ENCODE measurements at places on chromosomes 3 and 15.

DNA sequence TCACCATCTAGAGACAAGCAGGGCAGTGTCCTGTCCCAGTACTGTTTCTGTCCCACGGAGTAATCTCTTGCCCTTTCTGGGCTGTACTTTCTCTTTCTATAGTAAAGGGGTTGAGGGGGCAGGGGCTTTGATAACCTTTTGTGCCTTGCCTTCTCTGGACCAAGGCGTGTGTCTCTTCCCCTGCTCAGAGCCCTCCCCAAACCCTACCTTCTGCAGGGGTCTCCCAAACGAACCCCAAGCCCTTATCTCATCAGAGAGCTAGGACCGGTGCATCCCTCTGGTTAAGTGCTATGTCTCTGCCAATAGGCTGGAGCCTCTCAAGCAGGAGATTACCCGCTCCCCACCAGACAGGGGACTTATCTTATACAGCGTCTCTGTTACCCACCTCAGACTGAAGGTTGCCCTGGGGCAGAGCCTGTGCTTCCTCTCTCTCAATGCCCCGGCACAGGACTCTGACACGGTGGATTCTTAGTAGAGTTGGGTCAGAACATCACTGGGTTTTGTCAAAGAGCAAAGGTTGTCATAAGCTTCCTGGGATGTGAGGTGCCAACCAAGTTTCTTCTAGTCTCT lies 2.9 kb downstream of the PLEKHO2 start:
- no peak for DNase-seq

DNA sequence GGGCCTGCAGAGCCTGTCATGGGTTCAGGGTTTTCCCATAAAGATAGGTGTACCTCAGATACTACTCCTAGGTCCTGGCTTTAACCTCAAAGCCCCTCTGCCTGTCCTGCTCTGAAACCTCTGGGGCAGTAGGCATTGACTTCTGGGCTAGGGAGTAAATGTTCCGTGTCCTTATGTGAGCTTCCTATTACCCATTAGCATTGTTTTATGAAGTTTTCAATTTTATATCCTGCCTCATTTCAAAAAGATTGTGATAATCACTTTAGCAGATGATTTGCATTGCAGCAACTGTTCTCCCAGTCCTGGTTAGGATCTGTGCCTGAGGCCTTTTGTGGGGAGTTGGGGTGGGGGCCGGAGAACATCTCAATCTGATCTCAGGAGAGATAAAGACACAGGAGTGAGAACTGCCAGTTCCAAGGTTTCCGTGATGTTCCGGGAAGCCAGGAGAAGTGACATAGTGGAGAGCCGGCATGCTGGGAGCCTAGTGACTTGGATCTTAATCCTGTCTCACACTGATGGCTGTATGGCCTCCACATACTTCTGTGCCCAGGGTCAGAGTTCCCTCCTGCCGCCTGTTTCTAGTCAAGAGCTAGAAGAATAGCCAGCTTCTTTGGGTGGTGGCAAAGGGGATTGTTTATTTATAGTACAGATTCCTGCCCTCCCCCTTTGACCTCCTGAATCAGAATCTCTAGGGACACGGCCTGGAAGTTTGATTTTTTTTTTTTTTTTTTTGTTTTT lies 10.6 kb downstream of the TPM1 start:
- no peak for DNase-seq

GRCh38 chr3:111944372-111944771 lies 34.5 kb upstream of the ABHD10 start:
- no peak for DNase-seq

- no peak for DNase-seq
These were observed 982 bp downstream of the TAGLN3 start for GRCh38 chr3:111999484-112000324.

GRCh38 chr3:159263750-159264553 lies 462.1 kb downstream of the MFSD1 start:
- DNase-seq = peak; percentile 26

GRCh38 chr3:188671971-188672370 lies 499.8 kb upstream of the TPRG1 start:
- DNase-seq = no peak

DNA sequence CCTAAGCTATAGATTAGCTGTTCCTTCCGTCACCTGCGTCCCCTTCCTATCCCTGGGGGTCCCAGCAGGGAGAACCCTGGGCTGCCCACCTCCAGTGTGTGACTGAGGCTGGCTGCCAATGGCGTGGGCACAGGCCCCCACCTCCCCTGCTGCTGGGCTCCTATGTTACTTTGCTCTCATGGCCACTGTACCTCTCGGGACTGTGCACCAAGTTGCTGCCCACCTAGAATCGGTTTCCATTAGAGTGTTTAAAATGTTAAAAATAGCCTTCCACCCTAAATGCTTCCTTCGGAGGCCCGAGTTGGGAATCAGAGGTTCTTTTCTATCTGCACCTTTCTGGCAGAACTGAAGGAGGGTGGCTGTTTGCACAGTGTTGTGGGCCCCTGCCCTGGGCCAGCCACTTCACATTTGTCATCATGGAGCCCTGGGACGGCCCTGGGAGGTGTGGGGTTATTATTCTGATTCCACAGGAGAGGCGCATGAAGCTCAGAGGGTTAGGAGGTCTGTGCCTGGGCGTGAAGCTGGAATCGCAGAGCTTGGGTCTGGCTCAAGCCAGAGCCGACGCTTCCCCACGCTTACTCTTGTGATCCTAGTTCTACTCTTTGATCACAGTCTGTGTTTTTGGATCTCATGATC lies 29.1 kb downstream of the IRAK2 start:
- no peak for DNase-seq

- DNase-seq = no peak
These were observed 6.5 kb downstream of the RUBCN start for GRCh38 chr3:197730200-197730599.

DNA sequence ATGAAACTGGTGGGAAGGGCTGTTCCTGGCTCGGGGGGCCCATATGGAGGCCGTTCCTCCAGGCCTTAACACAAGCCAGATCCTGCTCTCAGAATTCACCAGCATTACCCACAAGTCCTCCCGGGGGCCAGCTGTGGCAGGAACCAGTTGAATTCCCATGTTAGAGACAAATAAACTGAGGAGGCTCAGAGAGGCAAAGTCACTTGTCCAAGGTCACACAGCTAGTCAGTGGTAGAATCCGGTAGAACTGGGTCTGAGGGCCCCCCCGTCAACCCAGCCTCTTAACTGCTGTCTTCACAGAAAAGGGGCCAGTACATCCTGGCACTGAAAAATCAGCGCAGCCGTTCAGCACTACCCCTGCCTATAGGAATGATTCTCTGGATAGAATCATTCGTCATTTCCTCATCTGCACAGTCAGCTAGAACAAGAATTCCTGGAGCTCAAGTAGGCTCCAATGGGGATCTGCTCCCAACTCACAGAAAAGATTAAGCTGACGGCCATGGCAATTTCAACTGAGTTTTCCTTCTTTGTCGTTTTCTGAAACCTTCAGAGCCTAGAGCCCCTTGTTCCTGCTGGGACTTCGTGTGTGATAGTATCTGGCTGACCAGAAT lies 12.2 kb upstream of the TSEN2 start:
- no peak for DNase-seq

GRCh38 chr3:175869404-175869803 lies 1010.3 kb downstream of the NAALADL2 start:
- DNase-seq = no peak

GRCh38 chr15:57652481-57652880 lies 54.0 kb upstream of the POLR2M start:
- no peak for DNase-seq

DNA sequence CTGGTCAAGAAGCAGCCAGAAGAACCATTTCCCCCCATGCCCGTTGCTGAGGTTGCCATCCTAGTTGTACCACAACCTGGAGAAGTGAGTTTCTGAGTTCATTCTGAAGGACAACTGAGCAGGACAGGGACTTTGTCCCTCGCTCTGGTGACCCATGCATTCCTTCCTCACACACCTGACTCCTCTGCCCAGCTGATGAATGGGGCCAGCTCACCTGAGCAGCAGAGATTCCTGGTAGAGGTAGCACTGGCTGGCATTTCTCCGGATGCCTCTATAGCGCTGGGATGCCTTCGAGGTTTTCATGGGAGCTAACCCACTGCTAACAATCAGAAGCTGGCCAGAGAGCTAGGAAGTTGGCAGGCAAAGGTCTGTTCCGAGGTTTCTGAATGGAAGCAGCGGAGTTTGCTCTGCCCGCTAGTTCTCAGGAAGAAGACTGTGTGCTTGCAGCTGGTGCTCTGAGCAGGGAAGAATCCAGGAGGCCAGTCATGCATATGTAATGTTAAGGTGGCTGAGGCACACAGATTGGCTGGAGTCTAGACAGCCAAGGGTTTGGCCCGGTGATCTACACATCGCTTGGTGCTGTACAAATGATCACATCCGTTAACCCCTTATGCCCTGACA lies at the start of gene TMC3:
Gene TMC3, minus strand, starts transcription at position 439 of the 621 bp plus-strand sequence. Its CDS starts 136 bp downstream, at position 303.
- DNase-seq = no peak

DNA sequence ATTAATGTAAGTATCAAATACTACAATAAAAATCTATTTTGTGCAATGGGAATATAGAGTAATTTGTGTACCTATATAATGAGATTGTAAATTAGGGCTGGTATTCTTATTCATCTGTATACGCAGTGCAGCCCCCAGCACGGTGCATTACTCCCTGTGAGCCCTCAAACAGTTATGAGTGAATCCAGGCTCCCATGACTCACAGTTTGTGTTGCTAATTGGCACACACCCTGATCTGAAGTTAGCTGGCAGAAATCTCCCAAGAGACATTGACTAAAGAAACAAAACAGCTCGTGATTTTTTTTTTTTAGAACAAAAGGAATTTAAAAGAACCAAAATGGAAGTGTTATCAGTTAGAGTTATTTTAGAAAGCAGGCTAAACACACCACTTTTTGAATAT lies 15.7 kb downstream of the GK5 start:
- no peak for DNase-seq

DNA sequence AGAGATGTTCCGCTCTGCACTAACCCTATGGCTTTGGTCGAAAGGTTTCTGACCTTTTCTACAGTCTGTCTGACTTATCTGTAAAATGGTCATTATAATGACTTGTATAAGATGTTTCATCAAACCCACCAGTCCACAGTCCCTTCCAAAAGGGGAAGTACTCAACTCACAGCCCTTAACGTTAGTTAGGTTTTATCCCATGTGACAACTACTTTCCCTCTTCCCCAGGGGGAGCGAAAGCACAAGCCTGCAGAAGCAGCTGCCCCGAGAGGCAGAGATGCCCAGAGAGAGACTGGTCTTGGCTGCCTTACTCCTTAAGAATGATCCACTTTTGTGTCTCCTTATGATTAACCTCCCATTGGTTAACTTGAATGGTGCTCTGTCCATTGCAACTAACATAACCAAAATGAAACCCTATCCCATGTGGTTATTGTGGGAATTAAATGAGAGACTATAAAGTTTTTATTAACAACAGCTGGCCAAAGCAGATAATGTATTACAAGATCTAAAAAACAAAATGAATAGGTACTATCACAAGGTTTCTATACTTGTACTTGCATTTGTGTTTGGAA lies 6.4 kb downstream of the ASTE1 start:
- no peak for DNase-seq

GRCh38 chr15:94164202-94164807 lies 67.1 kb upstream of the MCTP2 start:
- DNase-seq = peak; percentile 66

DNA sequence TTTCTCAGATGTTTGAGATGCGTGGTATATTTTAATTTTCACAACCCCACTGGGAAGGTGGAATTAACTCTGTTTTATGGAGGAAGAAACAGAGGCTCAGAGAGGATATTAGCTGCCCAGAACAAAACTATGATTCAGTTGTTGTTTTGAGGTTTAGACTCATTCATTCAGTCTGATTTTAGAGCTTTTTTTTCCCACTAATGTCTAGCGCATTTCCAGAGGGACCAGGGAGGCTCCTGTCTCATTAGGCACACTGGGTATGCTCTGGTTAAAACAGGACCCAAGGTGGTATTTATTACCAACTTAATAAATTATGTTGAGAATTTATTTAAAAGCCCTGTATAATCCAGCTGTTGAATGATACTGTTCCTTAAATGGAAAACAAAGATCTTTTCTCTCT lies 272.0 kb upstream of the RGMA start:
- no peak for DNase-seq

DNA sequence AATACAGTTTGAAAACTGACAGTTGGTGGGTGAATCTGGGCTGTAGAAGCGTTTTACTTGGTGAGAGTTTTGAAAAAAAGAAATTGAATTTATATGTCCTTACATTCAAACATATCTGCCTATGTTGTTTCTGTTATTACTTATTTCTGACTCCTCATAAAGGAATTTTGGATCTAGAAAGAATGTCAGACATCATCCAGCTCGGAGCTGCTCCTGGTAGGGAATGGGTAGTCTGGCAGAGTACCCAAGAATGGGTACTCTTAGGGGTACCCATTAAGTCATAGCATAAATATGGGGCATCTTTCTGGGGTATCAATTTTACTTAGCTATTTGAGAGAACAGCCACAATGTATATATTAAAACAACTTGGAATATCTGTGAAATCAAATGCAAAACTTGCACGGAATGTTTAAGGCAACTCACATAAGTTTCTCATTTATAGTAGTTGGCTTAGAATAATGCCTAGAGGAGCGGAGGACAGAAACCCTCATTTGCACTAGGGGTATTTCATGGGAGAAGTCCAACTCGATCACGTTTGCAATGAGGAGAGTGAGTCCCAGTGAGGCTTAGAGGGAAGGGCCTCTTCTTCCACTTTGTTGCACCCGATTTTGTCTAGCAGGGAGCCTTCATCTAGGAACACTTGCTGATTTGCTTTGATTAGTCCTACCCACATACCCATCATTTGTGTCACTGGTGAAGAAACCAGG lies 2.4 kb upstream of the LARP6 start:
- no peak for DNase-seq
